Left kidney (tissue), 8 donors: ENCODE measurements at places on chromosomes 6 and 20. TPM values are rescaled to one million over a fixed set of nuclear protein-coding genes. Genes with fewer than 3 reads are reported as not detected.

GRCh38 chr20:41180599-41181333 lies 43.4 kb downstream of the PLCG1 start:
- no peak for DNase-seq

RIPPLY2 gene
- polyA plus RNA-seq, result not detected

DNA sequence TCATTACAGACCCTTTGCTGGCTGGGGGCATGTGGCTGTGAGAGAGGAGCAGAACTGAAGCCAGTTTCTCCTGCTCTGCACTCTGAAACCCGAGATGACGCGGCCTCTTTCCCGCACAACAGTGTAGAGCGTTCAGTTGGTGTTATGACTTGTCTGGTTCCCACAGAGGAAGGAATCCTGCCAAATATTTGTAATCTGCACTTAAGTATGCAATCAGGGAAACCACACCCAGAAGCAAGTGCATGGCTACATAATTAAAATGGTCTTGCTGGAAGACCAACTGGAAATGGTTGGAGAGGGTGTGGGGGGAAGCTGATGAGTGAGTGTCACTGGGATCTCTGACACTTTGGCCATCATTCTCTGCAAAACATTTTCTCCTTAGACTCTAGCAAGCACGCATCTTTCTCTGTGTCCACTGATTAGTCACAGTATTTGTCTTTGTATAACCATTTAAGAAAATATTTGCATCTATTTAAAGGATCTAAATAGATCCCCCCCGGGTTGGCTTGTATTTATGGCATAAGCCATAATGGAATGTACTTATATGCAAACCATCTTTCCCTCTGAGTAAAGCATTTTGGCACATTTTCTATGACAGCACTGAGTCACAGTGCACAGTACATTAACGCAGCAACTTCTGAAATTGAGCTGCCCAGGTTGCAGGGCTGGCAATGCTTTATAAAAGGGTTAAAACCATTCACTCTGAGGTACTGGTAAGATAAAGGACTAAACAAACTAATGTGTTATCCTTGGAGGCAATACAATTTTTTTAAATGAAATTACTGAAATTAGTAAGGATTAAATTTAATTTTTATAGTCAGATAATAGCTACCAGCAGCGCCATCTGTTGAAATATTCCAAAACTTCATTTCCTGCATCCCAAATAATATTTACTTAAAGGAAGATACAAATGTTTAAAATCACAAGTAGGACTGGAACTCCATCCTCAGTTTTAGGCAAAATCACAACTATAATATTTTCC lies 76.7 kb downstream of the FOXC1 start:
- no peak for DNase-seq

DNA sequence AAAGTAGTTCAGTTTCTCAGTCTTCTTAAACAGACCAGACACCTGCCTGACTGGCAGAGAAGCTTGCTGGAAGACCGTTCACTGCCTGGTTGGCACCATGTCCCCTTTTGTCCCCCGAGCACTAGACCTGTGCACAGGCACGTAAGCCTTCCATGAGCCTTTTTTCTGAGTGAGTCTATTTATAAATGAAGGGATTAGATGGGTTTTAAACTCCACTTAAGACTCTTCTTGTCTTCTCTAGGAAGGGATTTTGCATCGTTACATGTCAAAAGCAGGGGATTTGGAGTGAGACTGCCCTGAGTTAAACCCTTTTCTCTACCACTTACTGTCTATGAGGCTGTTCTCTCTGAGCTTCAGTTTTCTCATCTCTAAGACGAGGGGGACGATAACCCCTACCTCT lies 37.6 kb downstream of the STK35 start:
- no peak for DNase-seq

ELOVL2 gene
- polyA plus RNA-seq, result 12.4 TPM

GRCh38 chr6:154868143-154868594 lies 126.9 kb upstream of the TIAM2 start:
- no peak for DNase-seq

TOX2 gene
- 3.7 TPM for polyA plus RNA-seq
